ENCODE measurements at places on chromosomes 1 and 21.
A peak's percentile ranks its signal among the peaks of the same experiment; 100 is the strongest.

DNA sequence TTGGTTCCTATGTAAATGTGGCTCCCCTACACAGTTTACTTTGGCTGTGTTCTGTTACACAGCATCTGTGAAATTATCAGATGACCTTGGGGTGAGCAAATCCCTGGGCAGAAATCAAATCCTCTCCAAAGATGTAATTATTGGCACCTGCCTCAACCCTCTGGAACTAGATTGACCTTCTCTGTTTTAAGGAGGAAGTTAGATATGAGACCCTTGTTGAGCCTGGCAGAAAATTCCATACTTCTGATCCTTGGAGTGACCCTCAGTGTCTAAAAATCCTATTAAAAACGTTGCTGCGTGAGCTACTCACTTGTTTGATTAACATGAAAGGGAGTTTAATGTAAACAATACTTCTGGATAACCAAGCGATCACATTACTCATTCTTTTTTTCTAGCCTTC, 122.0 kb downstream of the CLIC6 start:
- no peak for DNase-seq

DNA sequence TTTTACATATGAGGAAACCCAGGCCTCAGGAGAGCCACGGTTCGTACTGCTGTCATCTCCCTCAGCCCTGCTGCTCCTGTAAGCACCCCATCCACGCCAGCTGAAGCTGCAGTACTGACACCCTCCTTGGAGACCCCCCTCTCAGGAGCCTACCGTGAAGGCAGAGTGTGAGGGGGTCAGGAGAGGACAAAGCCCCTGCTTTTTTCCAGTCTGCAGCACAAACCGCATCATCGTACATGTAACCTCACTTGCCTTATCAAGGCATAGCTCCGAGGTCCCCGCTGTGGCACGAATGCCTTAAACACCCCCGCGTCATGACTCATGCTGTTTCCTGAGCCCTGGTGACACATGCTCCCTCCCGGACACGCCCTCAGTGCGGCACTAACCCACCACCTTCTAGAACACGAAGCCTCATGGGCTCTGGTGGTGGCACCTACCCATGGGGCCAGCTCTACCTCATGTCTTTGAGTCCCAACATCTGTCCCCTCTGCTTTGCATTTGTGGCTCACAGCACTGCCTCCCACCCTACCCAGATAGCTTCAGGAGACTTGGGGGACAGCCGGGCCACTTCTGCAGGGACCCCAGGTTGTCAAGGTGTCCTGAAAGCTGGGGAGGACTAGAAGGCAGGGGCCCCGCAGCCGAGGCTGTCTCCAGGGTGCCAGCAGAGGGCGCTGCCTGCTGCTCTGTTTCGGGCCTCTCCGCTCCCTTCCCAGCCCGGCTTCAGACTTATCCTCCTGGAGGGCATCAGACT, 4.9 kb downstream of the SH3BGRL3 start:
- DNase-seq, result peak; percentile 21

- no peak for DNase-seq
Measured at GRCh38 chr1:17665054-17665453, 90.1 kb upstream of the ACTL8 start.

DNA sequence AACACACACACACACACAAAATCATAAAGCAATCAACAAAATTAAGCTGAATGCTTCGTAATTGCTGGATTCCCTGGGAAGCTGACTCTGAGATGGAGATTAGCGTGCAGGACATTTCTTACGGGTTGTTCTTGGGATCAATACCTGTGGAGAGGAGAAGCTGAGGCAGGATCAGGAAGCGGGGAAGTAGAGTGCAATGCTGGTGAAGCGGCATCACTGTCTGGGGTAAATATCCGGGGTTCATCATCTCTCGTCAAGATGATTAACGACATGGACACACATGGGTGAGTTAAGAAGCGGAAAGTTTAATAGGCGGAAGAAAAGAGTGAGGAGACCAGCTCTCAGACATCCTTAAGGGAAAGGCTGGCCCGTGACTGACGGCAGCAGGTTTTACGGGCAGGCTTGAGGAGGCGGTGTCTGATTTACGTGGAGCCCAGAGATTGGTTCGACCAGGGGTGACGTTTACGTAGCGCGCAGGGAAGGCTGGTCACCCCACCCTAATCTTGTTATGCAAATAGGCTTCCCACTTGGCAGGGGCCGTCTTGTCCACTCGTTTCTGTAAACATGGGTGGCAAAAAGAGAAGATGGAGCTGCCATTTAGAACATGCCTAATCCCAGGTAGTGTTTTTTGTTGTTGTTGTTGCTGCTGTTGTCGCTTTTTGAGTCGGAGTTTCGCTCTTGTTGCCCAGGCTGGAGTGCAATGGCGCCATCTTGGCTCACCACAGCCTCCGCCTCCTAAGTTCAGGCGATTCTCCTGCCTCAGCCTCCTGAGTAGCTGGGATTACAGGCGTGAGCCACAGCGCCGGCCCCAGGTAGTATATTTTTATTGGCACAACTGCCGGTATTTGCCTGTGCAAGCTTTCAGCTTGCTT, 135.6 kb upstream of the KCNJ15 start:
- DNase-seq, result no peak

- peak; percentile 32 for DNase-seq
Measured at GRCh38 chr1:151058692-151059091, 730 bp downstream of the CDC42SE1 start.

DNA sequence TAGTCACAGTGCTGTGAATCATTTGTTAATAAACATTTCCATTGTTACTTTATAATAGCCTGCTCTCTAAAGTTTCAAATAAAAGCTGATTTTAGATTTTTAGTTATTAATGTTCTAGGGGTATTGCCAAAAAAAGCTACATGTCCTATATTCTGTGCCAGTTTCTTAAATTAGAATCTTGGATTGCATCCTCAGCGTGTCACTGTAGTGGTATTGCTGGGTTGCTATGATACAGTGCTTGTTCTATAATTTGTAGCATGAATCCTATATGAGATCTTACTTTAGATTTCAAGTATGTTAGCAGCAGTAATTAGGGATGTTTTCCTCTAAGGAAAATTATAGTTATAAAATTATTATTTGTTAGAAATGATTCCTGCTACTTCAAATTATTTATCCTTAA, 16.4 kb downstream of the PPP2R5A start:
- no peak for DNase-seq

GRCh38 chr1:245604979-245605378, 450.2 kb downstream of the KIF26B start:
- no peak for DNase-seq

- DNase-seq, result no peak
Measured at GRCh38 chr1:41823471-41823870, 95.3 kb downstream of the HIVEP3 start.

DNA sequence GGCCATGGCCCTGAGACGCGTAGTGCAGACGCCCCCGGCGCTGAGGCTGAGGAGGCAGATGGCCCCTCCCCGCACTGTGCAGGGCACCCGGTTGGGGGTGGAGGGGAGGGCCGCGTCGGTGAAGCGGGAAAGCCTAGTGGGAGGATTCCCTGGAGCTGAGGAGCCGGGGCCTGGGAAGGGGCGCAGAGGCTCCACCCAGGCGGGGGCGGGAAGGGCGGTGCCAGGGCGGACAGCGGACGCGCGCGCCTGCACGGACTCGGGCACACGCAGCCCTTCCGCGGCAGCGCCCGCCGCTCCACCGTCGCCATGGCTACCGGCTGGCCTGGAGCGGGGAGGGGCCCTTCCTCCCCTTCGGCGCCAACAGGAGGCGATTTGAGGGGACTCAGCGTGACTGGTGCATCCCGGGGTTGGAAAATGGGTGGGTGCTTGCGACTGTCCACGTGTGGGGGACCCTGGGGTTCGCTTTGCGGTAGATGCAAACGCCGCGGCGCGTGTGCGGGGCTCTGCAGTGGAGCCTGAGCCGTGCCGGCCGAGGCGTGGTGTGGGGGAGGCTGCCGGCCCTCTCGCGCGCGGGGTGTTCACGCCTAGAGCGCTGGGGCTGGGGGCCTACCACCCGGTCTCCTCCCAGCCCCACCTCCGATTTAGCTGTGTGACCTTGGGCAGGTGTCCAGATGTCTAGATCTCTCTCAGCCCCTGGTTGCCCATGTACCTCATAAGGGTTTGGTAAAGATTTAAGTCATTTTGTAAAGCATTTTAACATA, 35.1 kb downstream of the PTPRF start:
- DNase-seq, result no peak

DNA sequence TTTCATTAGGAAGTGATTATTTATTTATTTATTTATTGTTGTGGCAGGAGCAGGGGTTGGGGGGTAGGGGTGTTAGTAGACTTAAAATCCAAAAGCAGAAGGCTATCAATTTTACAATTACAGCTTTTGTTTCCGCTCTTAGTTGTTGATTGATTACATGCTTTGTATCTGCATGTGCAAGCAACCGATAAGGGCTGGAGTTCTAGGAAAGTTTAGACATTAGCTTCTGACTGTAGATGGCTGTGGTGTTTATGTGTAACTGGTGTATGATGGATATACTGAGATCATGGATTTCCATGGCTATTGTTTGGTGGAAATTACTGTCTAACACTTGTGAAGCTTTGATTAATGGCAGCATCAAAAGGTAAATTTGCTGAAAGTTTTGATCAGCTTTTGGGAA, 2.8 kb downstream of the ST6GALNAC5 start:
- no peak for DNase-seq

GRCh38 chr1:59043796-59044195, 253.1 kb upstream of the FGGY start:
- DNase-seq, result no peak

- no peak for DNase-seq
Measured at GRCh38 chr1:229536982-229537381, 21.5 kb downstream of the ABCB10 start.

- peak; percentile 61 for DNase-seq
Measured at GRCh38 chr1:46622344-46622743, 5.7 kb upstream of the MOB3C start.

- no peak for DNase-seq
Measured at GRCh38 chr1:212721388-212722247, 22.0 kb upstream of the BATF3 start.

DNA sequence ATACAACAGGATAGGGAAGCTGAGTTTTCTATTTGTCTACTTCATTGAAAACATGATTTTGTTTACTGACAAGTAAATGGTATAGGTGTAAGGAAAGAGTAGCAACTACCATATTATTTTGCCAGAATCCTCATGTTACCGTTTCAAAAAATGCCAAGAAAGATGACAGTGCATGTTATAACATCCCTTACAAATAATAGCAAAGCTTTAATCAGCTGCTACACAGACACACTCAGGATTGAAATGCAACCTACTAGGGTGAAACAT, 331.5 kb downstream of the CHRM3 start:
- DNase-seq, result no peak

DNA sequence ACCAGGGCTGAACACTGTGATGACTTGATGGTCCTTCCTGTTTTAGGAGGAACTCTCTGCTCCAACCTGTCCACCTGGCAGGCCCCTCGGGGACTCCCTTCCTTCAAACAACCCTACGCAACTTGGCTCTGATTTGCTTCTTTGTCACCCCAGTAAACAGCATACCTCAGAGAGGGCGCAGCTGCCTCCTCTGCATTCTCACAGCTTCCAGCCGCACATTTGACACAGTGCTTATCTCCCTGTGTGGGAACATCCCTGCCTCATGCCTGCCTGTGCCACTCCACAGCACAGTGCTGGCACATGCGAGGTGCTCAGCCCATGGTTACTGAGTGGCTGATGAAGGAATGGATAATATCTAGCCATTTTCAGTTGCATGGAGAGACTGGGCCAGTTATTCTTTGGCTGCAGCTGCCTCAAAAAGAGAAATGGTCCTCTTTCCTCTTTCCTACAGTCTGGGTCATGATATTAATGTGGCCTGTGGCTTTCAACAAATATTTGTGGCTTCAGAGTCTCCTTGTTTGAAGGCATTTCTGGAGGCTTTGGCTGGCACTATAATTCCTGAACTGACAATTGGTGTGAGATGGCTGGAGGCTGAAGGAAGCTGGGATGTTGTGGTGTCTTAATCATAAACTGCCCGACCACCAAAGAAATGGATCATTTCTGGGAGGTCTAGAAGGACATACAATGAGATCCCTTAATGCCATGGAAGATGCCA, 77.9 kb downstream of the TENT5C start:
- DNase-seq, result no peak

- no peak for DNase-seq
Measured at GRCh38 chr21:15741510-15741909, 11.7 kb downstream of the USP25 start.

DNA sequence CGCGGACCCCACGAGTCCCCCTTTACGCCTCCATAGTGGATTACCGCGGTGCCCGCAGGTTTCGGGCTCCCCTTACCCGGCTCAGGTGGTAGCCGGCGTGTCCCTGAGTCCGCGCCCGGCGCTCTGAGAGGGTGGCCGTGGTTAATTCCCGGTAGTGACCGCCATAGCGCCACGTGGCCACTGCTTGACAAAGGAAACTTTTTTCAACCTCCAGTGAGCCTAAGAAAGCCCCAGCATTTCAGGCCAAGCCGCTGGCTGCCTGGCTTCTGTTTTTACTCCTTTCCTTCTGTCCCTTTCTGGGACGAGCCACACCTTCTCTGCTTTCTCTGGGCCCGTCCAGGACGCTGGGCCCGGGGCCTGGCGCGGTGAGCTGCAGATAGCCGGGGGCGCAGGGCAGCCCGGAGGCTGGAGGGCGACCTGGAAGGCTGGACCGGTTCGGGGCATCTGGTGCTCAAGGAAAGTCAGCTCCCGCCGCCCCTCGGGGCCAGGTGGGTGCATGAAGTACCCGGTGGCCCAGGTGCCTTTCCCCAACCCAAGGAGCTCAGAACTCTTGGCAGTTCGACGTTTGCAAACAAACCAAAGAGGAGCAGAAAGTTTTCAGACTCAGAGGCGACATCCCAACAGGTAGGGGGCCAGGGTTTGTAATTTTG, 540 bp upstream of the C1orf198 start:
- DNase-seq, result peak; percentile 100

GRCh38 chr1:30108186-30108585, 615.2 kb downstream of the MATN1 start:
- DNase-seq, result no peak

DNA sequence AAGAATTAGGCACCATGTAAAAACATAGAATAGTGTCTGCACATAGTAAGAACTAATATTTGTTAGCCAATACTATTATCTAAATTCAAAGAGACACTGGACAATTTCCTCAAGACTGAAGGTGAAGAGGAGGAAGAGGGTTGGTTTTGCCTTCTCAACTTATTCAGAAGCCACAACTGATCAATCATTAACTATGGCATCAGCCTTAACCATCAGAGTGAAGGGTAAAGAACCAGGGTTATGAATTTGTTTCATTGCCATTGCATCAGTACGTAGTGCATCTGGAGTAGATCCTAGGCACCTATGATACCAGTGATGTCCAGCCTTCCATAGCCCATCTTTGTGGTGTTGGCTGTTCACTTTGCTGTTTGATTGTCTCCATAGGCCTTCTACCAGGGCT, 421.7 kb upstream of the DEPDC1 start:
- no peak for DNase-seq

GRCh38 chr1:160951443-160952128, 3.0 kb downstream of the ITLN2 start:
- peak; percentile 45 for DNase-seq

DNA sequence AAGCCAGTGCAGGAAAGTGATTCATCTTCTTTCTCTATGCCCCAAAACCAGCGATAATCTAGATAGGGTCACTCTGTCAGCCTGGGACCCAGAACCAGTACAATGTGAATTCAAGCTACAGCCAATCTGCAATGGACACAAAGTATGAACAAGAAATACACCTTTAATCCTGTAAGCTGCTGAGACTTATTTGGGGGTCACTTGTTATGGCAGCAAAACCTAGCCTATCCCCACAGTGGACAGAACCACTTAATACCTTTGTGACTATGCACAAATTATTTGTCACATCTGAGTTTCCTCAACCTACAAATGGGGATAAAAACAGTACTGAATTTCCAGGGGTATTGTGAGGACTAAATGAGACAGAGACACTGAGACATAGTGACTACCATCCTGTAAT, 50.0 kb downstream of the TMCO4 start:
- DNase-seq, result no peak

- no peak for DNase-seq
Measured at GRCh38 chr1:57235730-57236510, 187.9 kb downstream of the DAB1 start.

Measured in NCI-H1694 treated with DMSO at 0.1 percent for 48 hours (cell line).